ENCODE measurements at places on chromosomes 7 and 10. TPM values are rescaled to one million over a fixed set of nuclear protein-coding genes. Genes with fewer than 3 reads are reported as not detected.

SLC26A5 gene
- not detected for polyA plus RNA-seq

HKDC1 gene
- polyA plus RNA-seq = 0.07 TPM

TPST1 gene
- 53.3 TPM for polyA plus RNA-seq

C10orf105 gene
- polyA plus RNA-seq = 0.11 TPM

RAMP3 gene
- polyA plus RNA-seq = not detected

GPNMB gene
- polyA plus RNA-seq = not detected

MSS51 gene
- polyA plus RNA-seq = 4.7 TPM

KIF11 gene
- 0.32 TPM for polyA plus RNA-seq

ACTR3C gene
- not detected for polyA plus RNA-seq

CFAP70 gene
- 5.8 TPM for polyA plus RNA-seq

MYL7 gene
- not detected for polyA plus RNA-seq

TUBAL3 gene
- polyA plus RNA-seq = not detected

FKBP6 gene
- not detected for polyA plus RNA-seq

RPEL1 gene
- polyA plus RNA-seq = not detected

Measured in neural cell (in vitro differentiated cells).